ENCODE measurements at places on chromosomes 11 and 22.

DNA sequence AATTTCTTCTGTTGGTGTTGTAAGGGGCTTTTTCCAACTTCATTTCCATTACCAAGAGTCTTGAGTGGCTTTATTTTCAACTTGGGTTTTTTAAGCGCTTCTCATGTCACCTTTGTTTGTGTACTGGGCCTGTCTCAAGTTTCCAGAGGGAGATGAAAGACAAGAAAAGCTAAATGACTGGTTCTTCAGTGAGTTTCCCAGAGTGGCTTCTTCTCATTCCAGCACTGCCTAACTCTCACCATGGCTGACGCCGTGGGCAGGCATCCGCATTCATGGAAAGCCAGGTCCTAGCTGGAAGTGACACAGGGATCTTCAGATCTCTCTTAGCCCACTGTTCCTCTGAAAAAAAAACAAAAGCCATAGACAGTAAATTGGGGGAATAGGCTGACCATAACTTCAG is 28.6 kb downstream of the MARK2 start:
- no peak for DNase-seq

DNA sequence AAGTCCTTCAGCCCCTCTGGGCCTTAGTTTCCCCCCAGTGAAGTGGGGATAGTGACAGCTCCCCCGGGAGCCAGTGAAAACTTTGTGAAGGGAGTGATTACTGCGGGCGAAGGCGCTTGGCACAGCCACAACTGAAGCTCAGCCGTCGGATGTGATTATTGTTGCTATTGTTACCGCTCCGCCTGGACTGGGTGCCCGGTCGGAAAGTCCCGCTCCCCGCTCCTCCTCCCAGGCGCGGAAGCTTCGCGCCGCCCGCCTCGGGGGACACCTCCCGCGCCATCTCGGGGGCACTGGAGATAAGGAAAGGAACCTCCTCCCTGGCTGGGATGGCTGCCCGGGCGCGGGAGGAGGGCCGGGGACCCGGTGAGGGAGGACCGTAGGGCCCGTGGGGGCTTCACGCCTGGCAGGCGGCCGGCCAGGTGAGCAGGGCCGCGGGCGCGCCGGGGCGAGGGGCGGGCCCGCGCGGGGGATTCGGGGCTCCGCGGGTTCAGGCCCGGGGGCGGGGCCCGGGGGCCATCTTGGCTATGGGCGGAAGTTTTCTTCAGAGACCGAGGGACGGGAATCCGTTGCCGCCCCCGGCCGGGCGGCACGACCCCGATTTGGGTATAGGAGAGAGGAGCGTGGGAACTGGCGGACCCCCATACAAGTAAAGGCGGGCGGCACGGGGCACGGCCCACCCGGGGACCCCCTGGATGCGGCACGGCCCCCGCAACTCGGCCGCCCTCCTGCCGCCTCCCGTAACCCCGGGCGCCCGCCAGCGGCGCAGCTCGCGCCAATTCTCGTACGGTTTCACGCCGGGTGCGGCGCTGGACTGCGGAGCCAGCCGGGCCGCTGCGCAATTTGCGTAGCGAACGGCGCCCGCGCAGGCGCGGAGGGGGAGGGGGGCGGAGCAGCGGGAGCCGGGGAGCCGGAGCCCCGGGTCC is at the start of gene GPR137:
GPR137 (plus strand) TSS at position 887 of the 923 bp plus-strand sequence. CDS start 677 bp downstream, outside the sequence.
- DNase-seq, result peak; percentile 95

DNA sequence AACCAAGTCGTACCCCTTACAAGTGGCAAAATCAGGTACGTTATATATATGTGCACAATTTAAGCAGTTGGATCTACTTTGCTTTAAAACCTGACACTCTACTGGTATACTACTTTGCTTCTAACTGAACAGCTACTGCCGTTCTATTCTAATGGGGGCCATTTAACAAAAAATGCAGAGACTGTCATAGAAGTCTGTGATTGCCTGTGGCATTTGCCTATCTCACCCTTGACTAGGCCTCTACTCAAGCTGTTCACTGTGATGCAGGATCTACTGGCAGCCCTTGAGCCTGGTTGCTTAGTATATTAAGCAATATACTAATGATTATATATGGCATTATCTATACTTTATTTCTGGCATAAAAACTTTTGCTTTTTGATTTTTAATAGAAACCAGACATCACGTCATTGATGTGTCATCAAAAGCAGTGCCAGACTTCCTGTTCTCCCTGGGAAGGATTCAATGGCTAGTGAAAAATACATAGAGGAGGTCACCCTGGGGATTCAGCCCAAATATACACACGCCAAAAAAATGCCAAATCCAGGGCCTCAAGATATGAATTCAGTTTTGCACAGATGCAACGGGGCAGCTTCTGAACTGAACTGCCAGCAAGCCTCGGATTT is 40.0 kb upstream of the FIBIN start:
- DNase-seq, result no peak

GRCh38 chr11:968822-969221 is 43.2 kb downstream of the AP2A2 start:
- no peak for DNase-seq

- no peak for DNase-seq
Measured at GRCh38 chr11:706957-707816, 1.2 kb downstream of the EPS8L2 start.

- peak; percentile 61 for DNase-seq
Measured at GRCh38 chr22:46777609-46777970, 15.1 kb downstream of the TBC1D22A start.

GRCh38 chr11:3841426-3842350 is 929 bp upstream of the RHOG start:
- peak; percentile 96 for DNase-seq

DNA sequence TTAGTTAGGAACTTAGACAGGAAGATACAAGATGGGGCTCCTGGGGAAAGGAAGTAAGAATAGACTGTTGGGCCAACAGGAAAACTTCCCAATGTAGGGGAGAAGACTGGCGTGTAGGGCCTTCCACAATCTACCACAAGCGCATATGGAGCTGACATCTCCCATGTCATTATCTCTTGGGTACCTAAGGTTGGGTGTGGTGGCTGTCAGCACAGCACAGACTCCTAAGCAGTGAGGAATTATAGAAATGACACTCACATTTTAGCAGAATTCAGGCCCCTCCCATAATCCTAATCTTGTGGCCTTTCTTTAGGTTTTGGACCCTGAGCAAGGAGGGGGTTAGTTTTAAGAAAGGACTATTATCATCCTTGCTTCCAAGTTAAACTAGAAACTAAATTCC is 11.6 kb downstream of the TRIM21 start:
- DNase-seq, result no peak

DNA sequence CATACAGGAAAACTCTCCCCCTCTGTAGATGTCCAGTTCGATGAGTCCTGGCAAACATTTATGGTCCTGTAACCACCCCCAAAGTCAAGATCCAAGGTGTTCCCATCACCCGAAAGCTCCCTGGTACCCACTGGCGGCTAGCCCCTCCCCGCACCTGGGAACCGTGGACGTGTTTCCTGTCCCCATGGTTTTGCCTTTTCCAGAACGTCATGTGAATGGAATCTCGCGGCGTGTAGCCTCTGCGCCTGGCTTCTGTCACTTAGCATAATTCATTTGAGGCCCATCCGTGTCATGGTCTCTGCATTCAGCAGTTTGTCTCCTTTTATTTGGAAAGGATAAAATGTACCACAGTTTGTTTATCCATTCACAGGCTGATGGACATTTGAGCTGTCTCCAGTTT is 106.3 kb downstream of the KCNQ1 start:
- no peak for DNase-seq

- peak; percentile 73 for DNase-seq
Measured at GRCh38 chr22:41919357-41920224, 4.7 kb upstream of the SHISA8 start.

DNA sequence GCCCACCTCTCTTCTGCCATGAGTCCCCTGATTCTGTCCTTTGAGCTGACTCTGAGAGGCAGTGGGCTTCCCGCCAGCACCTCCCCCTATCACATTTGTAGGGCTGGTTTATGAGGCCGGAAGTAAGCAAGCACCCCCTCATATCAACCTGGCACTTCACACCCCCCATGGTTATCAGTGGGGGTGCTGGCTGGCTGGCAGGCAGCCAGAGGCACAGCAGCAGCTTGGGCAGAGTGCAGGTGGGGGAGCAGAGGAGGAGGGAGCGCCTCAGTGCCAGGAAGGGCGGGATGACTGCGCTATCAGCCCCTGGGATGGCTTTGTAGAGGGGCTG is 22.9 kb upstream of the CHRM4 start:
- DNase-seq, result no peak

DNA sequence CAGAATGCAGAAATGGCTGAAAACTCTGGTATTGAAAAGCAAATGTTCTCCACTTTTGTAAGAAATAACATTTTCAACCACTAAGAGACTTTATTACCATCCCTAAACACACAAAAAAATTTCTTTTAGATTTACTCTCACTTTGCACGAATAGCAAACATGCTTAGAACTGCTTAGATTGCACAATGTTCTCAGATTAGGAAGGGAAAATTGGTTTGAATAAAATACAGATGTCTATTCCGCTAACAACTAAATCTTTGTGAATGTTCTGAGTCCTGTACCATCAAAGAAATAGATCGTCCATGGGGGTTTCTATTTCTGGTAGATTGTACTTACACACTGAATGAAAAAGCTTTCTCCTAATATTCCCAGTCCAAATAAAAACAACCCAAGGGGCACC is 40.1 kb downstream of the BDNF start:
- DNase-seq, result no peak

GRCh38 chr11:18271206-18271605 is 5.1 kb downstream of the SAA1 start:
- no peak for DNase-seq

- no peak for DNase-seq
Measured at GRCh38 chr11:128284634-128285033, 302.7 kb downstream of the ETS1 start.

- DNase-seq, result peak; percentile 35
Measured at GRCh38 chr11:77411137-77411707, 62.7 kb downstream of the PAK1 start.

GRCh38 chr11:76206327-76207081 is at the start of gene WNT11:
Gene WNT11, minus strand, starts transcription at chr11:76206502. Its CDS starts 95 bp downstream, at chr11:76206407.
- peak; percentile 32 for DNase-seq

DNA sequence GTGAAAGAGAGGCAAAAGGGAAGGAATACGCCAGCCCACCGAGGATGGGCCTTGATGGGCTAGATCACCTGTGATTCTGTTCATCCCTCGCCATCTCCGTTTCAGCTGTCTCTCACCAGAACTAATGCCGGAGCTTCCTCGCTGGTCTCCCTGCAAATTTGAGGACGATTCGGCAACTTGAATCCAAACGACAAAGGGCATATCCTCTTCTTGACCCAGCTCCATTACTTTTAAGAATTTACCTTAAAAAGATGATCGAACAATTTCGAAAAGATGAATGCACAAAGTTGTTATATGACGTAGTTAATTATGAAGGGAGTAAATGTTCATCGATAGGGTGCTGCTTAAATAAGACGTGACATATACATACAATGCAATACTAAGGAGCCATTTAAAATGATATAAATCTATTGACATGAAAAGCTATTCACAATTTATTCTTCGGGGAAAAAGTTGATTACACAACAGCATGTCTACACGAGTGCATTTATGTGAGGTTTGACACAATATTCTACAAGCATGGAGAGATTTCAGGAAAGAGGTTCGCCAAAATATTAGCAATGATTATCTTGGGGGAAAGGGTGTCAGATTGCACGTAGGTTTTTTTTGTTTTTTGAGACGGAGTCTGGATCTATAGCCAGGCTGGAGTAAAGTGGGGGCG is 937 bp upstream of the FAM168A start:
- DNase-seq, result no peak

- no peak for DNase-seq
Measured at GRCh38 chr11:1122664-1123002, 35.1 kb upstream of the MUC5AC start.

GRCh38 chr22:28244757-28245156 is 325.7 kb upstream of the PITPNB start:
- DNase-seq, result no peak

- DNase-seq, result peak; percentile 79
Measured at GRCh38 chr11:120168960-120169681, 31.2 kb upstream of the TRIM29 start.

GRCh38 chr22:46902436-46902835 is 140.0 kb downstream of the TBC1D22A start:
- no peak for DNase-seq

- no peak for DNase-seq
Measured at GRCh38 chr11:44868021-44868420, 82.7 kb downstream of the TP53I11 start.

DNA sequence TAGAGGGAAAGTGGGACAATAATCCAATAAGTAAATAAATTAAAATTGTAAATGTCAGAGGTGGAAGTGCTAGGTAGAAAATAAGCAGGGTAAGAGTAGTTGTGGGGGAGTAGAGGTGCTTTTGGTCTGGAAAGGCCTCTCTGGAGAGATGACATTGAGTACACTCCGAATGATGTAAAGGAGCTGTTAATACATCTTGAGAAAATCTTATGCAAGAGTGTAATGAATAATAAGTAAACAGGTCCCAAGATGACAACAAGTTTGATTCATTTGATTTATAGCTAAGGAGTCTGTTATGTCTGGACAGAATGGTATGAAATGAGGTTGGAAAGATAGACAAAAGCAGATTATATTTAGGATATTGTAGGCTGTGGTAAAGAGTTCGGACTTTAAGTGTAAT is 87.5 kb downstream of the TMEM135 start:
- DNase-seq, result no peak
